ENCODE measurements at places on chromosomes 3 and 15. TPM values are rescaled to one million over a fixed set of nuclear protein-coding genes. Genes with fewer than 3 reads are reported as not detected.

Gene CACNA2D2
- 4.1 TPM for total RNA-seq

Gene PTH1R
- total RNA-seq: 1.6 TPM

Gene MFN1
- total RNA-seq: 156 TPM

Gene TCAIM
- 61.3 TPM for total RNA-seq

Gene LRRC49
- 201 TPM for total RNA-seq

Gene SYNPR
- 45.7 TPM for total RNA-seq

Gene ALG1L2
- not detected for total RNA-seq

Gene ITGB5
- 19.7 TPM for total RNA-seq

Gene OR5H14
- not detected for total RNA-seq

Gene SEMA3G
- 2.8 TPM for total RNA-seq

Gene GOLGA6L24
- total RNA-seq: not detected

Gene FHIT
- 4.7 TPM for total RNA-seq

Gene ITIH4
- 17.8 TPM for total RNA-seq

Data from parietal lobe (tissue), 2 donors.